ENCODE measurements at places on chromosomes 5 and 9.

GRCh38 chr9:6415266-6415665 lies 2.3 kb downstream of the UHRF2 start:
- no peak for DNase-seq

GRCh38 chr9:5949103-5949699 lies 58.5 kb downstream of the MLANA start:
- DNase-seq = no peak

- no peak for DNase-seq
Observed at GRCh38 chr5:58503390-58504046, 12.3 kb downstream of the GAPT start.

GRCh38 chr9:87863882-87864465 lies 18.7 kb upstream of the SPATA31E1 start:
- DNase-seq = no peak

DNA sequence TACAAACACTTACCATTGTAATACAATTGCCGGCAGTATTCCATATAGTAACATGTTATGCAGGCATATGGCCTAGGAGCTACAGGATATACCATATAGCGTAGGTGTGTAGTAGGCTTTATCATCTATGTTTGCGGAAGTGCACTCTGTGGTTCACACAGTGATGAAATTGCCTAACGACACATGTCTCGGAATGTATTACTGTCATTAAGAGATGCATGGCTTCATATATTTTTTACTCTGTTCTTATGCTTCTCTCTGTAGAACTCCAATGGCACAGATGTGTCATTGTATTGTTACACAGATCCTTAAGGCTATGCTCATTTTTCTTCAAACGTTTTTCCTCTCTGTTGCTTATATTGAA lies 19.2 kb upstream of the ANKRD18A start:
- DNase-seq = no peak

DNA sequence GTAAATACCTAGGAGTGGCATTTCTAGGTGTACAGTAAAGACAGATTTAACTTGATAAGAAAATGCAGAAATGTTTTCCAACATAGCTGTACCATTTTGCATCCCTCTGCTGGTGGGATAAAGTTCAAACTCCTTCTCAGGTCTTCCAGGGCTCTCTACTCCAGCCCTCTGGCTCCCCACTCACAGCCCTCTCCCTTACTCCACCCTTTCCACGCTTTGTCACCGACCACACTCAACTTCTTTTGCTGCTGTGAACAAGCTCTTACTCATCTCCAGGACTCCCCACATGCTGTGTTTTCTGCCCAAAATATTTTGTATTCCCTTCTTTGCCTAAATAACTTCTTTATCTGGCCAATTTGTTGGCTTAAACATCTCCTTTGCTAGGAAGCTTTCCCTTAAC lies 90.6 kb upstream of the OSMR start:
- no peak for DNase-seq

- no peak for DNase-seq
Observed at GRCh38 chr5:33367416-33367815, 73.3 kb upstream of the TARS1 start.

DNA sequence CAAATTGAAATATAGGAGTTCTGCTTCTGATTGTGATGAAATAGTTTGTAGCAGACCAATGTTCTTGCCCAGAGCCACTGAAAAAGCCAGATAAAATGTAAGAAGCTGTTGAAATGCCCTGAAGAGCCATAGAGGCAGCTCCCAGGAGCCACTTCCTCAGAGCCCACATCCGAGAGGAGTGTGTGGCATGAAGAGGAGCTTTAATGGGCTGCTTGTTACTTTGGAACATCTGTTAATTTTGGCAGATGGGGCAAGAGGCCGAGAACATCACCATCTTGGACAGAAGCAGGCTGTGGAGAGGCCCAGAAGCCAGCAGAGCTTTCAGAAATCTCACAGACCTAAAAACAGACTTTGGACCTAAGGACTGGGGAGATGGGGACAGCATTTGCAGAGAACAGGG lies 370.8 kb downstream of the GADD45G start:
- no peak for DNase-seq

DNA sequence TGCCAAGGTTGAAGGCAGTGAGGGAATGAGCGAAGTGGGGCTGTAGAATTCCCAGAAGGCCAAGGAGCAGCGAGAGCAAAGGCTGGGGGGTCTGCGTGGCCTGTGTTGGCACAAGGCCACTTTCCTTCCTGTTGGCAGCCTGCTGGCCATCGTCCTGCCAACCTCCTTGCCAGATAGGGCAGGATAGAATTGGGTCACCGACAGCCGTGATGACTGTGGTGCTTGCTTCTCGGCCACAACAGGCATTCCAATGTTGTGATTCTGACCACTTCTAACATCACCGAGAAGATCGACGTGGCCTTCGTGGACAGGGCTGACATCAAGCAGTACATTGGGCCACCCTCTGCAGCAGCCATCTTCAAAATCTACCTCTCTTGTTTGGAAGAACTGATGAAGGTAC lies 18.9 kb downstream of the TRIP13 start:
- DNase-seq = no peak

GRCh38 chr9:86821006-86821845 lies 126.1 kb downstream of the GAS1 start:
- DNase-seq = no peak

GRCh38 chr5:53558966-53559365 lies 1.5 kb upstream of the NDUFS4 start:
- no peak for DNase-seq

- no peak for DNase-seq
Observed at GRCh38 chr9:95316794-95317118, 753 bp downstream of the FANCC start.

DNA sequence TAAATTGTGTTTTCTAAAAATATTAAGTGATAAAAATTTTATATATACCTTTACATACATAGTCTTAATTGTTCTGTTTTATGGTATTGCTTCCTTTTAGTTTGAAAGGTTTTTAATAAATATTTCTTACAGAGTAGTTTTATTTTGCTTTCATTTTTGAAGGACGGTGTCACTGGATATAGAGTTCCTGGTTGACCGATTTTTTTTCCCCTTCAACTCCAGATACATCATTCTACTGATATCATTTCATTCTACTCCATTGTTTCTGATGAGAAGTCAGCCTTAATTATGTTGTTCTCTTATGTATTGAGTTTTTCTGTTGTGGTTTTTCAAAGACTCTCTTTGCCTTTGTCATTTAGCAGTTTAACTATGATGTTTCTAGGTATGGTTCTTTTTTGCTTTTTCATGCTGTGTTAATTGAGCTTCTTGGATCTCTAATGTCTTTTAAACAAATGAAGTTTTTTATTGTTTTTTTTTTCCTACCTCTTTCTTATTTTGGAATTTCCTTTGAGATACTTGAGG lies 30.4 kb downstream of the MTREX start:
- no peak for DNase-seq

DNA sequence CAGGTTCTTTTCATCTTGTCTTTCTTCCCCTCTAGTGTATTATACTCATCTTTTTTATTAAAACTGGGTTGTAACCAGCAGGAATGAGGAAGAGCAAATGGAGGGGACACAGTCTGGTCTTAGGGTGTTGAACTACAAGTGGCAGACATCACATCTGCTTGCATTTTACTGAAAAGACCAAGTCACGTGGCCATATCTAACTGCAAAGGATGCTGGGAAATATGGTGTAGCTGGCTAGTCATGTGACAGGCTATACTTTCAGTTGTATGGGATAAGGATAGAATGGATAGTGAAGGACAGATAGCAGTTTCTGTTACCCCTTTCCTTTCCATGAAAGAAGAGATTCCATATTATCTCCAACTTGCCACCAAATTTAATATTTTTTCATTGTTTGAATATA lies 13.0 kb upstream of the FGD3 start:
- no peak for DNase-seq

GRCh38 chr5:81530919-81531318 lies 137.0 kb upstream of the ACOT12 start:
- DNase-seq = no peak
